Activated T-cell treated with anti-CD3 and anti-CD28 coated beads, Interleukin-2, amount 50 U/mL, for 4 hours (primary cell): ENCODE measurements at places on chromosomes 12 and 14.

- no peak for DNase-seq
Observed at GRCh38 chr14:77640756-77641533, 24.5 kb upstream of the SPTLC2 start.

DNA sequence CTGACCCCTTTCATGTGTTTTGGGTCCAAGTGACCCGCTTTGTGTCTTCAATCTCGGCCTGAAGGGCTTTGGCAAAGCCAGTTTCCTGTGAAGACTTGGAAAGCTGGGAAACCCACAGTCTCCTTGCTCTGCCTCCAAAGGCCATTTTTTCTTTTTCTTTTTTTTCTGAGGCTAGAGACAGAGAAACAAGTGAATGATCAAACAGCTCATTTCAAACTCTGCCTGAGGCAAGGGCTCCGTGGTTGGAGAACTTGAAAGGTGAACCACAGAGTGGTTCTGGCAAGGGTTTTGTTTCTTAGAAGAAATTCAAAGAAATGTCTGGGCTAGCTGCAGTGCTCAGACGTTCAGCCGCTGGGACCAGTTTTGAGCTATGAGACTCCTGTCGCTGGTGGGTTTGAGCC, 62.7 kb downstream of the ERH start:
- no peak for DNase-seq

DNA sequence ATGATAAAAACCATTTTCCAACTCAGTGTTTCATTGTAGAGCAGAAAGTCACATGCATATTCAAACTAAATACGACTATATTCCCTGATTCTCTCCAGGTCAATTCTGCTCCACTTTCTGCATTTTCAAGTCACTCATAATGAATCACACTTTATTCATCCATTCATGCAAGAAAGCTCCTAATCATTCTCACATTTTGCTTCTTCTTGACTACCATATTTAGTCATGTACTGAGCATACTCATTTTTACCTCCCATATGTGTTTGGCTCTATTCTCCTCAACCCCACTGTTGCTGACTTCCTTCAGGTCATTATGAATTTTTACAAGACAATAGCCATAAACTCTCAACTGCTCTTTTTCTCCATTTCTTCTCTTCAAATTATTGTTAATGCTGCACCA, 43.4 kb upstream of the PIK3C2G start:
- DNase-seq, result no peak

GRCh38 chr12:48177982-48178381, 5.5 kb upstream of the CCDC184 start:
- DNase-seq, result no peak

- DNase-seq, result no peak
Observed at GRCh38 chr12:106415134-106415533, 57.6 kb downstream of the POLR3B start.

- no peak for DNase-seq
Observed at GRCh38 chr12:991350-992333, 619 bp downstream of the ERC1 start.

DNA sequence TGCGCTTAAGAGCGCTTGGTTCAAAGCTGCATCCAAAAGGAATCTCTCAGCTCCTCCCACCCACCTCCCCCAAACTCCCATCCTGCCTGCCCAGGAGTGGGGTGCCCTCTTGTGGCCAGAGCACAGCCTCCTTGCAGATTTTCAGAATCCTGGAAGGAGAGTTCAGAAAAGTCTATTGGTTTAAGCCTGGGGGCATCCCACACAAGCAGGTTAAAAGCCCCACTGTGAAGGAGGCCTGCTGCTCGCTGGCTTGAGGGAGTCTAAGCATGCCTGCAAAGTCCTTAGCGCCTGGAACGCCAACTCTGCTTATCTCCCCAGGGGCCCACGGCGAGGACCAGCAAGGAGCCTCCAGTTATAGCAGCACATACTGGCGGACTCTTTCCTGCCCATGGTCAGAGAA, 297.1 kb downstream of the KSR2 start:
- no peak for DNase-seq

GRCh38 chr12:41556176-41556575, 368.1 kb downstream of the PDZRN4 start:
- no peak for DNase-seq

DNA sequence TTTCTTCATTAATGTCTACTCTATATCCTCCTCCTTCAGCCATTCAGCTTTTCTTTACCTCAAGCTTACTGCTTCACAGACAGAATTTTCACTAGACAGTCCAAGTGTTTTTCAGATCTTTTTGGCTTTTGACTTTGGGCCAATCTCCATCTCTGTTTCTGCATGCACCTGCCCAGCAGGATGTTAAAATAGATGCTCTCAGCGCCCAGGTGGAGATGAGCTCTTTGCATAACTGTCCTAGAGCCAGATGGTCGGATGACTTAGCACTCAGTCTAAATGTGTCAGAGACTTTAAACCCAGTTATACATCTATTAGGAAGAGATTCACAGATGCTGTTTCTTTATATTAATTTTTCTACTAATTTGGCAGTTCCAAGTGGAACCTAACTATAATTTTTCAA, 80.3 kb upstream of the SSTR1 start:
- no peak for DNase-seq

DNA sequence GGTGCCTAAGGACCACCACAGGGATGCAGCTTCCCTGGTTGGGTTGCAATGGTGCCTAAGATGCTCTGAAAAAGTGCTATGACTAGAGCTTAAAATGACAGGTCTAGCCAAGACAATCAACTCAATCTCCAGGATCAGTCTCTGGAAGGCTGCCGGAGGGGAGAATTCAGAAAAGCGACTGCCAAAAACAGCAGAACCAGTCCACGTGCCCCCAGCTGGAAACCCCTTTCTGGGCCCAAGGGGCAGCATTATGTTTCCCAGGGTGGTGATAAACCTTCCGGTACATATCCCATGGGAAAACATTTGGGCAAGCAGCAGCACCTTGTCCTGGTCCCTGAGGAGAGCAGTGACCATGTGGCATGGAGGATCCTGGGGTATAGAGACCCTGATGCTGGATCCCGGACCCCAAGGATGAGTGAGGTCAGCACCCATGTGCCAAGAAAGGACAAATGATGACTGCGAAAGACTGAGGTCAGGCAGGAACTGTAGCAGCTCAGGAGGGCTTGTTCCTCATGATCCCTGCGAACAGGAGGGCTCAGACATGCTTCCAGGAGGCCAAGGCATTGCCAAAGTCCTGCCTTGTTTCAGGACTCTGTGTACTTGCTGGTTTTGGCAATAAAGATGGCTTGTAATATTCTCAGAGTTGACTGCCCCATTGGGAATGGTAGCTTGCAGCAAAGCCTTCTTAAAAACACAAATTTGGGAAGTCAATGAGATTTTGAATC, 49.9 kb upstream of the LTBP2 start:
- no peak for DNase-seq

DNA sequence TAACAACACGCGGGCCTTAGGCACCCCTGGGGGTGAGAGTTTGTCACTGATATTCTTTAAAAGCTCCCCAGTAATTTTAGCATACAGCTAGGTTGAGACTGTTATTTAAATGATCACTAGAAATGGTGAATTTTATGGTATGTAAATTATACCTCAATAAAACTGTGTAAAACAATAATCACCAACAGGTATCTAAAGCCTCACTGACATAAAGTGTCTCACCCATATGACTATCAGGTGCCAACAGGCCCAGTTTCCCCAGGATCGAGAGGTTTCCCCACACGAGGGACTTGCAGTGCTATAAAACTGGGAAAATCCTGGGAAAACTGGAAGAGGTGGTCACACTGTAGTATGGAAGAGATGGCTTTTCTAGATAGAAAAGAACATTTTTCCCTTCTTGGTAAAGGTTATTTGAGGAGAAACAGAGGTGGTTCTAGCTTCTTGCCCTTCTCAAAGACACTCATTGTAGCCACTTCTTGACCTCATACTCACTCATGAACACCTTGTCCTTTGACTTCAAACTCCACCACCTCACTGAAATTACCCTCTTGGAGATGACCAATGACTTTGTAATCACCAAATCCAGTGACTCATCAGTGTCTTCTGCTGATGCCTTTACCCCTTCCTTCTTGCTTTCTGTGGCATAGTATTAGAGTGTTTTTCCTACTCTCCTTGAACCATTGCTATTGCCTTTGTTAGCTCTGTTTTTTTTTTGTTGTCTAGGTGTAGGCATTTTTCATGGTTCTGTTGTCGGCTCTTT, 24.8 kb upstream of the NUBPL start:
- DNase-seq, result no peak

GRCh38 chr12:6768990-6769389, 2.8 kb downstream of the PTMS start:
- DNase-seq, result no peak

DNA sequence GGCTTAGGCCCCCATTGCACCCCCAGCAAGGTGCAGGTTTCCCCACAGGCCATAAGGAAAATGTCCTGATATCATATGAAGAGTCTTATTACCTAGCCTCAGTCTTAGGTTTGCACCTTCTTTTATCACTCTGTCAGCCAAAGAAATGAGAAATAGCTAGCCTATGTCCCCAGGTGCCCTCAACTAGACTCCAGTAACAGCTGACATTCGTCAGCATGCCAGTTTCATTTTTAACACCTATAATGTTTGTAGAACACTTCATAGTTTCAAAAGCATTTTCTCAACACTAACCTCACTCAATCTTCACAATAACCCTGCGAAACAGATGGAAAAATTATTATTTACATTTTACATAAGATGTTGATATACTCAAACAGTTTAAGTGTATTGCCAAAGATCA, 24.0 kb upstream of the OR10P1 start:
- DNase-seq, result no peak

GRCh38 chr12:24361877-24362580, 412.6 kb upstream of the SOX5 start:
- DNase-seq, result no peak

DNA sequence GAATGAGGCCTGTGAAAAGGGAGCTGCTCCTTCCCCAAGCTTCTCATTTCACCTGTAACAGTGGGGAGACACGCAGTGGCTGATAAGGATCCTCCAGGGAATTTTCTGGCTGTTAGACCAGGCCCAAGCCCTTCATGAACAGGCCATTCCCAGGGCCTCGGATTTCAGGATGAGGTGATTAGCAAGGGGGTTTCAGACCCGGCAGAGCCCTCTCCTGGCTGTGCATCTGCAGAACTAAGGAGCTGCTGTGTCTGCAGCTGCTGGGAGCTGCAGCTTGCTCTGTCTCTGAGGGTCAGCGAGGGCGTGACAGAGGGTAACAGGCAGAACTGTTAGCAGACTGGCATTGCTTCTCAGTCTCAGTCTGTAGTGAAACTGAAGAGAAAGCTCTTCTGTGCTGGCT, 110.4 kb downstream of the KCNA5 start:
- DNase-seq, result no peak

GRCh38 chr12:120774169-120774916, 48.7 kb downstream of the ACADS start:
- no peak for DNase-seq

DNA sequence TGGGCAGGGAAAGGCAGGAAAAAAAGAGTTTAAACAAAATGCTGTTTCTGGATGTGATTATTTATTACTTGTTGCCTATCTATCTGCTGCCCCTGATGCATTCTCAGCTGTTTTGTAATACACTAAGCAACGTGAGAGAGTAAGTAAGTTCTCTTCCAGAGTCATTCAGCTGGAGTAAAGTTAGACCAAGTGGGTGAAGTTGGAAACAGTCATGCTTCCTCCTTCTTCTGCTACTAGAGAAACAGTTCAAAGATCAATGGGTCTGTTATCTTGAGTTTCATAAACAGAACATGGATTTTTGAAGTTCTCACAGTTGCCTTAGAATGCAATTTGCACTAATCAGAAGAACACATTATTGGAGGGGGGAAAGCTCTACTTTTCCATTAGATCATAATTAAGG, 279.3 kb downstream of the EGLN3 start:
- DNase-seq, result no peak
